ENCODE measurements at places on chromosomes 7 and 10.

DNA sequence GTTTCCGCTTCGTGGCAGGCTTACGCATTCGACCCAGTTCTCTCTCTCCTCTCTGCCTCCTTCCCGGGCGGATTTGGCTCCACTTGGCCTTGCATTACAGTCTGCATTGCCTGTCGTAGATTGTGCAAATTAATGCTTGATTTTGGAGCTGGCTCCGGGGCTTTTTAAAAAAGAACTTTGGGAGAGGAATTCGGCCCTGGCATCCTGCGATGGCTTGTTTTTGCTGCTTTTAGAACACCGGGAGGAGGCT, 767 bp downstream of the EIF4EBP2 start:
- DNase-seq: no peak

GRCh38 chr10:77603534-77603927, 34.1 kb downstream of the KCNMA1 start:
- DNase-seq: no peak

DNA sequence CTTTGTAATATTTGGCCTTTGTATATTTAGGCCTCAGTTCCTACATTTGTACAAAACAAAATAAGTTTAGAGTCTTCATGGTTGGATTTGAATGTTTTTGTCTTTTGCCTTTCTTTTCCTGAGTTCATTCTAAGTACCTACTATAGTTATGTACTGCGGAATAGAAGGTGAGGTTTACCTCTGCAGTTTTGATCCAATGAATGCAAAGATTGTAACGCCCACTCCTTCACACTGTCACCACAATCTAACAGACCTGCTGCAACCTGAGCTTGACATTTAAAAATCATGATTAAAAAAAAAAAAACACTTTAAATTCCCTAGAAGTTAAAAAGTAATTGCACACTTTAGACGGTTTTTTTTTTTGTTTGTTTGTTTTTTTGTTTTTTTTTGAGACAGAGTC, 145.0 kb downstream of the CALCR start:
- no peak for DNase-seq

DNA sequence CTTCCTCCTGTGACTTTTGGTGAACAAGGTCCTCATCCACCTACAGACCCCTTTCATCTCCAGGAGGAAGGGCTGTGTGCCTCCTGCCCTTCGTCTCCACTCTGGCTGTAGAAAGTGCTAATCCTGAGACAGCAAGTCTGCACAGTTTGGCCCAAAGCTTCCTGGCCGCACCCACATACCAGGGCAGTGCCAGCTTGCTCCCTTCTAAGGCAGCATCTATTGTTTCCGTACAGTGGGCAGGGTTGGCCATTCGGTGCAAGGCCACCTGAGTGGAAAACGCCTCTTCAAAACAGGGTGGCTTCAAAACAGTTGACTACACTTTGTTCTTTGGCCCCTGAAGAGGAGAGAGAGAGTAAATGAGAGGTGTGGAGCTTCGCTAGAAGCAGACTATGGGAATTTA, 134.1 kb upstream of the KLF14 start:
- DNase-seq: no peak

GRCh38 chr10:91590904-91591796, 41.7 kb downstream of the PPP1R3C start:
- DNase-seq: no peak

DNA sequence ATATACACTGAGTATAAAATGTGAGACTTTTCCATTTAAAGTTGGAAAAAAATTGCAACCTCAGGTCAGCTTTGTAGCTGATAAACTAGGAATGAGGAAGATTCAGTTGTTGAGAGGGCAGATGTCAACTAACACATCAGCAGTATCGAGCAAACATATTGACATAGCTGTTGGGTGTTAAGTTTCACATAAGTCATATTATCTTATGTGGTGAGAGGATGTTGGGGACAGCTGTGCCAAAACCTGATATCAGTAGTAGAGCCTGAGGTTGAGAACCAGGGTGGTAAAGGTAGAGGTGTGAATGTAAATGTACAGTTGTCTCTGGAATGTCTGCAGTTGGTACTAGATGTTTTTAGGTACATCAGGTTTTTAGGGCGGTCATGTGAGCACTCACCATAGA, 5.0 kb downstream of the ZRANB1 start:
- no peak for DNase-seq
